ENCODE measurements at places on chromosomes 4 and X.
A peak's percentile ranks its signal among the peaks of the same experiment; 100 is the strongest.

- DNase-seq: no peak
Measured at GRCh38 chrX:334331-334891, 15.8 kb upstream of the GTPBP6 start.

DNA sequence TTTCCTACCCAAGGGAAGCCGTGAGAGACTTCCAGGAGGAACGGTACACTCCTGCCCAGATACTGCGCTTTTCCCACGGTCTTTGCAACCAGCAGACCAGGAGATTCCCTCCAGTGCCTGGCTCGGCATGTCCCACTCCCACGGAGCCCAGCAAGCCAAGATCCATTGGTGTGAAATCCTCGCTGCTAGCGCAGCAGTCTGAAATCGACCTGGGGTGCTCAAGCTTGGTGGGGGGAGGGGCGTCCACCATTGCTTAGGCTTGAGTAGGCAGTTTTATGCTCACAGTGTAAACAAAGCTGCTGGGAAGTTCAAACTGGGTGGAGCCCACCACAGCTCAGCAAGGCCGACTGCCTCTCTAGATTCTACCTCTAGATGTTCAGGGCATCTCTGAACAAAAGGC lies 284.8 kb upstream of the FGF13 start:
- DNase-seq: no peak

DNA sequence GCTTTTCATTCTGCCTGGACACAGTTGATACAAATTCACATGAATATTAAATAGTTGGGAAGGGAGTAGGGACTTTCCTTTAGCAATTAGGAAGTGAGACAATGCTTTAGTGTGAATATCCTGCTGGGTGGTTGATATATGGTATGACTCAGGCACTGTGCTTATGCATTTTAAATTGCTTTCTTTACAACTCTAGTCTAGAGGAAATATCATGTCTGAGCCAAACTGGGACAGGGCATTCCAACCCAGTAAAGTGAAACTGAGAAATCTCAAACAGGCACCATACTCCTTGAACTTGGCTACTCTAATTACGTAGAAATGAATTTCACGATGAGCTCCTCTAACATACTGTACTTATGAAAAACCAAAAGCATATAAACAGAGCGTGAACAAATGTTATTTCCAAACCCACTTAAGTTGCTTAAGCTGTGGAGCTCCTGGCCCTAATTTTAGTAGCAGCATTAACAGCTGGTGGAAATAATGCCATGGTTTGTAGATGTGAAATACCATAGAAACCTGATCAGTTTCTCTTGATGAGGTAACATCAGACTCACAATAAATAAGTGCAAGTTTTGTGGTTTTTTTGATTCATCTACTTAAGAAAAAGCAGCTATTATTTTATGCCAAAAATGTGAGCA lies 242.9 kb upstream of the GK2 start:
- no peak for DNase-seq

GRCh38 chrX:134603806-134604700 lies 54.2 kb downstream of the PLAC1 start:
- no peak for DNase-seq

DNA sequence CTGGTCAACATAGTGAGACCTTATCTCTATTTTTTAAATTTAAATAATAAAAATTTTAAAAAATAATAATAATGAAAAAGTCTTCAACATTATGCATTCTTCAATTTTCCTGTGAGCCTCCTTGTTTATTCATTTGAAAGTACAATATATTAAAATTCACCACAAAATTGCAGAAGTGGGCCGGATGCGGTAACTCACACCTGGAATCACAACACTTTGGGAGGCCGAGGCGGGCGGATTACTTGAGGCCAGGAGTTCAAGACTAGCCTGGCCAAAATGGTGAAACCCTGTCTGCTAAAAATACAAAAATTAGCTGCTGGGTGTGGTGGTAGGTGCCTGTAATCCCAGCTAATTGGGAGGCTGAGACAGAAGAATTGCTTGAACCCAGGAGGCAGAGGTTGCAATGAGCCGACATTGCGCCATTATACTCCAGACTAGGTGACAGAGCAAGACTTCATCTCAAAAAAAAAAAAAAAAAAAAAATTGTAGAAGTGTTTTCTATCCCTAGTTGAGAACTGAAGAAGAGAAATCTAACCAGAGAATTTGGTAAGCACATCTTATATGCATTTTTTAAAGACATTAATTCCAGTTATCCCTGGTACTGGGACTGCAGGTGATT lies 56.9 kb downstream of the RBM47 start:
- no peak for DNase-seq

GRCh38 chr4:158159054-158159717 lies 13.6 kb downstream of the GASK1B start:
- DNase-seq: no peak

DNA sequence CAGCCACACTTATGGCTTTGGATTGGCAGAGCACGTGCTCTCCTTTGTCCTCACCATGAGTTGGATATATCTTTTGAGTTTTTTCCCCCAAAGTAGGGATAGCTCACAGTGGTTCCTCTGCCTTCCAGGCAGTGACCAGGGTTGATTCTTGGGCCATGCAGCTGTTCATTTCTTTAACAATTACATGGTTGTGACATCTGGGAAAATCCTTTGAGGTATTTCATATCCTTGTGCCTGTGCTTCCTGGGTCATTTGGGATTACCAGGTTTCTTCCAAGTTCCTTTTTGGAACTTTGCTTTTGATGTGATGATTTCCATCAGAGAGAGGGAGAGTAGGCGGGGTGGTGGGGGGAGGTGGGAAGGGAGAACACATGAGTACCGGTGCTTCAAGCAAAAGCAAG lies 15.6 kb downstream of the BCORL1 start:
- no peak for DNase-seq

GRCh38 chr4:105274504-105274903 lies 127.8 kb downstream of the TET2 start:
- DNase-seq: no peak

GRCh38 chr4:103410386-103410785 lies 212.2 kb upstream of the CENPE start:
- DNase-seq: no peak

DNA sequence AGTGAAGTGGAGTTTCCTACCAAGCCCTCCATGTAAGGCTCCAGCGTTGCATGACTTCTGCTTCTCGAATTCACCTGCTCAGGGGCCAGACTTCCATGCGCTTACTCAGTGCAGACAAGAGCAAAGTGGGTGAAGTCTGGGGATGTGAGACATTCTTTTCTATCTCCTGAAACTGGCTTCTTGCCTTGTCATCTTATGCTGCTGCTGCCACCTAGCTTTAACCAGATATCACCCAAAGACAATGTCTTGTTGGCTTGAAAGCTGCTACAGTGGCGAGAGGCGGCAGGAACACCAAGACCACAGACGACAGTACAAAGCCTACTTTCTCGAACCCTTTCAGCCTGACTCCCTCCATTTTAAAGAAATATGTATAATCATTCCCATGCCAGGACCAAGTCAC lies 103.6 kb upstream of the ADGRG2 start:
- no peak for DNase-seq

DNA sequence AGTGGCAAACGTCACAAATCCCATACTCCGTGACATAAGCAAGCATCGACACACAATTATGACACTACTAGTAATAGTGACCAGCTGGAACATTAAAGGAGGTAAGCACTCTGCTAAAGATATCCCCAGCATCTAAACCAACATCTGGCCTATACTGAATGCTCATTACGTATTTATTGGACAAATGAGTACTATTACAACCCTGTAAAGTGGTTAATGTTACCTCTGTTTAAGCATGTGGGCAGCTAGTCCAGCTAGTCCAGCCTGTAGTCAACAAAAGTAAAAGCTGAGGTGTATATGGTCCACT lies 419 bp upstream of the RPGR start:
- no peak for DNase-seq

DNA sequence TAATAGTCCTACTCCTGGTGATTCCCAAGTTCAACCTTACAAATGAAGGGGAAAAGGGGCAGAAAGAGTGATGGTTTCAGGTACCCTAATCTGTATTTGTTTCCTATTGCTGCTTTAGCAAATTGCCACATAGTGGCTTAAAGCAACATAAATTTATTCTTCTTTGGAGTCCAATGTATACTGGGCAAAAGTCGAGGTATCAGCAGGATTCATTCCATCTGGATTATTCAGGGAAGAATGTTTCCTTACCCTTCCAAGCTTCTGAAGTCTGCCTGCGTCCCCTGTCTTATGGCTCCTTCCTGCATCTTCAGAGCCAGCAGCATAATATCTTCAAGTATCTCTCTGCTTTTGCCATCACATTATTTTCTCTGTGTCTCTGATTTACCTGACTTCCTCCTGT lies 10.3 kb upstream of the BST1 start:
- no peak for DNase-seq

GRCh38 chr4:183905593-183906488 lies 734 bp downstream of the STOX2 start:
- peak; percentile 67 for DNase-seq

DNA sequence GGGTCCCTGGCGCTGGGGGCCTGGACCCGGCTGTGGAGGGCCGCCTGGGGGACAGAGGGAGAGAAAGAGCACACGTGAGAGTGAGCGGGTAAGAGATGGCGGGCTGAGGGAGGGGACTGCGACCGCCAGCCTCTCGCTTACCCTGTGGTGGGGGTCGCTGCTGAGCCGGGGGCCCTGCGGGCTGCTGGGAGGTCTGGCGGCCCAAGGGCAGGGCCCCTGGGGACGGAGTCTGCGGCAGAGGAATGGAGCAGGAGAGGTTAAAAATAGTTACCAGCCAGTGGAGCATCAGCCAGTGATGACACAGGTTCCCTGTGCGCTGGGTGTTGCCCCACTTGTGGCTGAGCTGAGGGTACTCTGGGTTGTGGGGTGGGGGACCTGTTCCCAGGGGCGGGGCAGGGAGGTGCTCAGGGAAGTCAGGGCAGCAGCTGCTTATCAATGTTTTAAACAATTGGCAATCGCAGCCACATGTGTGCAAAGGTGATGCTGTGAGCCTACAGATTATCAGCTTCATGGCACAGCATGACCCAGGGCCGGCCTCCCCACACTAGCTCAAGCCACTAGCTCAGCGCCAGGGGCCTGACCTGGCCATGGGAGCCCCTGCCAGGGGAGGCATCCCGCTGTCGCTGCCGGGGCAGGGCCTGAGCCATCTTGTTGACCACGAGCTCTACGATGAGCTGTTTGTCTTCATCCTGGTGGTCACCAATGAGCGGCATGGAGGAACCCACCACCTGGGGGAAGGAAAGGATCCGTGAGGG lies 7.5 kb upstream of the TIMP1 start:
- DNase-seq: no peak

- no peak for DNase-seq
Measured at GRCh38 chrX:125651426-125651825, 331.8 kb downstream of the TEX13C start.

GRCh38 chrX:110156167-110156754 lies 153.3 kb downstream of the TMEM164 start:
- DNase-seq: no peak

GRCh38 chrX:96563646-96564045 lies 121.0 kb upstream of the DIAPH2 start:
- no peak for DNase-seq

- no peak for DNase-seq
Measured at GRCh38 chrX:107834275-107835201, 8.9 kb downstream of the MID2 start.

DNA sequence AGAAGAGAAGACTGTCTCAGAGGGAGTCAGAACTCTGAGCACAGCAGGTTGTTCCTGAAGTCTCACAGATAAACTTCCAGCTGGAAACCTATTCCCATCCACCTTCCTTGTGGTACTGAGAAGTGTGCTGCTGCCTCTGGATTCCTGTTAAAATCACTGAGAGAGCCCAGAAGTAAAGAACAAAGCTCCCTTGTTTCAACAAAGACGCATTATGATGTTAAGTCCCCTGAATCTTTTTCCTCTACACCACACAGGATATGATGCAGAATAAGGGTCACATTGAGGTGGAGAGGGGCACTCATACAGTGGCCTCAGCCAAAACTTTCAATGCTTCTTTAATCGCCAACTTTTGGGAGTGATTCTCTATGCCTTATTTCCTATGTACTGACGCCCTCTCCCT lies 321.0 kb downstream of the OPHN1 start:
- DNase-seq: no peak

DNA sequence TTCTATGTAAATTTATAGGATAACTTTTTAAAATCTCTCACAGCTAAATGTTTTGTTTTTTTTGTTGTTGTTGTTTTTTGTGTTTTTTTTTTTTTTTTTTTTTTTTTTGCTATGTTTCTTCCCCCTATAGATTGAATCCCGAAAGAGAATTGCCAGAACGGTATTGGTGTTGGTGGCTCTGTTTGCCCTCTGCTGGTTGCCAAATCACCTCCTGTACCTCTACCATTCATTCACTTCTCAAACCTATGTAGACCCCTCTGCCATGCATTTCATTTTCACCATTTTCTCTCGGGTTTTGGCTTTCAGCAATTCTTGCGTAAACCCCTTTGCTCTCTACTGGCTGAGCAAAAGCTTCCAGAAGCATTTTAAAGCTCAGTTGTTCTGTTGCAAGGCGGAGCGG lies 4.1 kb downstream of the BRS3 start:
- no peak for DNase-seq

GRCh38 chr4:146224326-146224966 lies 10.1 kb downstream of the REELD1 start:
- no peak for DNase-seq

GRCh38 chrX:48933757-48934156 lies 14.9 kb upstream of the PIM2 start:
- no peak for DNase-seq

GRCh38 chr4:74097631-74098426 lies 1.2 kb downstream of the CXCL2 start:
- DNase-seq: no peak

All from left hindlimb (tissue), 1 donor.